ENCODE measurements at places on chromosomes 11 and 22.

DNA sequence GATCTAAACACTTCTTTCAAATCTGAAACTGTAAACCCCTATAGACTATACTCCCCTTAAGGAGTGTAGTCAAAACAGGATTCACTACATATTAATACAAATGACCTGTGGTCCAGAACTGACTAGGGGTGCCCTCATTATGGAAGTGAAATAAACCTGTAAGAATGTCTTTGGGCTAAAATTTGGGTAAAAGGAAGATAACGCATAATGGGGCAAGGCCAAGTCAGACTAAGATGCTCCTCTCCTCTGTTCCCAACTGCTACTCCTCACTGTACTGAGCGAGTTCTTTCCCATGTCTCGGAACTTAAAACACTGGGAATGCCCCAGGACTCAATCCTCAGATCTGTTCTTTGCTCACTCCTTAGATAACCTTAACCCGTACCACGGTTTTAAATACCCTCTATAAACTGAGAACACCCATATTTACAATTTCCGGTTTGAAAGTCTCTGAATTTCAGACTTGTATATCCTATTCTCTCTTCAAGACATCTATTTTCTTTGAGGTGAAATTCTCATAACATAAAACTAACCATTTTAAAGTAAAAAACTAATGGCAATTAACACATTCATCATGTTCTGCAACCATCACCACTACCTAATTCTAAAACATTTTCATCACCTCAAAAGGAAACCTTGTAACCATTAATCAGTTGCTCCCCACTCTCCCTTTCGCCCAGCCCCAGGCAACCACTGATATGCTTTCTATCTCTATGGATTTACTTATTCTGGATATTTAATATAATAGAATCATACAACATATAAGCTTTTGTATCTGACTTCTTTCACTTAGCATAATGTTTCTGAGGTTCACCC, 4.0 kb downstream of the THAP12 start:
- DNase-seq, result peak; percentile 49

DNA sequence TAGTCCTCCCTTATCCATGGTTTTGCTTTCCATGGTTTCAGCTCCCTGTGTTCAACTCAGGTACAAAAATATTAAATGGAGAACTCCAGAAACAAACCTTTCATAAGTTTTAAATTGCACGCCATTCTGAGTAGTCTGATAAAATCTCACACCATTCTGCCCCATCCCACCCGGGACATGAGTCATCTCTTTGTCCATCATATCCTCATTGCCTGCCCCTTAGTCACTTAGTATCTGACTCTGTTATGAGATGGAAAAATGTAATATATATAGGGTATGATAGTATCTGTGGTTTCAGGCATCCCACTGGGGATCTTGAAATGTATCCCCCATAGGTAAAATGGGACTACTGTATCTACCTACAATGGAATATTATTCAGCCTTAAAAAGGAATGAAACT, 35.5 kb upstream of the FGF3 start:
- DNase-seq, result no peak

GRCh38 chr22:31347251-31348008, 1.3 kb upstream of the PATZ1 start:
- peak; percentile 86 for DNase-seq

- no peak for DNase-seq
These were observed 9.8 kb downstream of the PPP6R3 start for GRCh38 chr11:68470304-68470811.

GRCh38 chr11:105870516-105871113, 151.4 kb downstream of the MSANTD4 start:
- DNase-seq, result no peak

DNA sequence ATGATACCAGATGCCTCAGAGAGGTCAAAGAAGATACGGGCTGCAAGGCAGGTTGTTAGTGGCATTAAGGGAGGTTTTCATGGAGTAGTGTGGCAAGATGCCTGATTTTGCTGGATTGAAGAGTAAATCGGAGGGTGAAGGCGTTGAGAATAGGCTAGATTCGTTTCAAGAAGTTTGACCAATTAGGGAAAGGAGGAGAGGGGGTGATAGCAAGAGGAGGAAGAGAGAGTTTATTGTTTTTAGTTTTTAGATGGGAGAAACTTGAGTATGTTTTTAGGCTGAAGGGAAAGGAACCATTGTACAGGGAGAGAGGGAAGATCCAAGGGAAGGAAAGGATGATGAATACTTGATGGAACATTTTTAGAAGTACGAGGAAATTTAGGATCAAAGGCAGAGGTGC, 16.5 kb downstream of the CSTPP1 start:
- DNase-seq, result no peak

DNA sequence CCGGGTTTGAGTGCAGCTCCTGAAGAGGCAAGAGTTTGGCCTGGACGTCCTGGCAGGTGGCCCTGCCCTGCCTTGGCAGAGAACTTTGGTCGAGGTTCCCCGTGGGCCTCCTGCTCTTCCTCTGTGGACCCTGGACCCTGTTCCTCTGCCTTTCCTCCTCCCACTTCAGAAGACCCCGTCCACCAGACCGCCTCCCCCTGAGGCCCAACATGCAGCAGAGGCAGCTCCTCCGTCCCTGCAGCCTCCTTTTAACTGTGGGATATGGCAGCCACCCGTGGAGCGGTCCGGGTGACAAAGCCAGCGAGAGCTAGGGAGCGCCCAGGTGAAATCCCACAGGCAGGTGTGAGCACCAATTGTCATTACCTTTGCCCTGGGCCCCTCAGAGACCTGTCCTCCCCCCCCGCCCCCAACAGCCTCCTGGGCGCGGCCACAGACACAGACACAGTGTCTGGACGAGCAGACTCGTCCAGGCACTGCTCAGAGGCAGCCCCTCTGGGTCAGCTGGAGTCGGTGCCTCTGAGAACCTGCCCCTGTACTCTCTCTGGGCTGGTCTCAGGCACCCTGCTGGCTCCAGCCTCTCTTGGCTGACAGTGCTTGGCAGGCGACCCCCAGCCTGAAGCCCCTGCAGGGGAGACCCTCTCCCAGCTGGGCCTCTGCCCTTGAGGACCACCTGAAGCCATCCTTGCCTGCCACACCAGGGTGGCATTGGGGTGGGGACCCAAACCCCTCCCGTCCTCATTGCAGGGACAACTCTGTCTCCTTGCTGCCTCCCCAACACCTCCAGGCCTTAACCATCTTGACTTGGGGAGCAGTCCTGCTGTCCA, 4.1 kb upstream of the PTDSS2 start:
- DNase-seq, result no peak

DNA sequence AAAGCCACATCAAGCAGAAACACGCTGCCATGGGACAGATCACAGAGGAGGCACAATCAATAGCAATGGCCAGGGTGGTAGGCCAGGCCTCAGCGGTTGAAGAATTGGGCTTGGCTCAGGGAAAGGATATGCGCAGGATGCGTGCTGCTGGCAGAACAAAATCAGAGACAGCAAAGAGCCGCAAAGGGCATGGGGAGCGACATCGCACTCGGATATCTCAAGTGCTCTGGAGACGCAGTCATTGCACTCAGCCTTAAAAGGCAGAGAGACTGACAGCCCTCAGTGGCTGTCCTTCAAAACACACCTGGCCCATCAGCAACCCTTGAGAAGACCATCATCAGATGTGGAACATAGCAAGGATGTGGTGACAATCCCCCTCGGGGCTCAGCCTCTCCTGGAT, 50.5 kb downstream of the CSNK2A3 start:
- no peak for DNase-seq

DNA sequence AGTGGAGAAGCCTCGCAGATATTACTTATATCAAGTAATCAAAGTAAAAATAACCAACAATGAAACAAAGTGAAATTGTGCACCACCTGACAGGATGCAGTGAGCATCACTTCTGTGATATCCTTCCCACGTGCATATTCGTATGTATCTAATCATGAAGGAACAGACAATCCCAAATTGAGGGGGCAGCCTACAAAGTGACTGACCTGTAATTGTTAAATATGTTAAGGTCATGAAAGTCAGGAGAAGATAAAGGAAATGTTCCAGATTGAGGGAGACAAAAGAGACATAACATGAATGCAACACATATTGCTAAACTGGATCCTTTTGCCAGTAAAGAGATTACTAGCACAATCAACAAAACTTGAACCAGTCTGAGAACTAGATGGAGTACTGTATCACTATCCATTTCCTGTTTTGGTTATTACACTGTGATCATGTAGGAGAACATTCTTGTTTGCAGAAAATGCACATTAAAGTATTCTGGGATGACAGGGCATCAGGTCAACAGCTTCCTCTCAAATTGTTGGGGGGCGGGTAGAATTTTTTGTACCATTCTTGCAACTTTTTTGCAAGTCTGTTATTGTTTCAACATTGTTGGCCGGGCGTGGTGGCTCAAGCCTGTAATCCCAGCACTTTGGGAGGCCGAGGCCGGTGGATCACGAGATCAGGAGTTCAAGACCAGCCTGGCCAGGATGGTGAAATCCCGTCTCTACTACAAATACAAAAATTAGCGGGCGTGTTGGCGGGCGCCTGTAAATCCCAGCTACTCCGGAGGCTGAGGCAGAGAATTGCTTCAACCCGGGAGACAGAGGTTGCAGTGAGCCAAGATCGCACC, 2.0 kb downstream of the SBF2 start:
- DNase-seq, result no peak

- no peak for DNase-seq
These were observed 3.8 kb upstream of the RFPL3 start for GRCh38 chr22:32353840-32354239.

DNA sequence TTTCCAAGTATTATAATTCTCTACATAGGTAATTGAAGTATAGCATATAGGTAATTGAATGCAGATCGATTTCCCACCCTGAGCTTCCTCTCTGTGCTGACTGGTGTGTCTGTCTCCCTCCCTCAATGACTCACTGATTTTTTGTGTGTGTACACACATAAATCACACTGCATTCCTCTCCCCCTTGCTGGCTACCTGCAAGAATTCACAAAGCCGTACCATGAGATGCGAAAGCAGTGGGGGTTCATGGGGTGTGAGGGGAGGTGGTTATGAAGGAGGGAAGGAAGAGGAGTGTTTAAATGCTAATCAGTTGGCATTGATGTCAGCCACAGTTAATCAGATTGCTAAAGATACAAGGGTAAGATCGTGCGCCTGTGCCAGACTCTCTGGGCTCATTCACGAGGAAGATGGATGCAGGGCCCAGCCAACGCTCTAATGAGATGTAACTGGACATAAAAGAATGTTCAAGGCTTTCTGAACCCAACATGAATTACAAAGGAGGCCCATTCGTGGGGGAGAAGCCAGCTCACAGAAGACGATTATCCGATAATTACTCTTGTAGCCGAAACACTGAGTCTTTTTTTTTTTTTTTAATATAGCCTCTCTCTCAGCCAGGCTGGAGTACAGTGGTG, 107.4 kb downstream of the SEZ6L start:
- no peak for DNase-seq

- no peak for DNase-seq
These were observed 5.4 kb upstream of the POU2AF1 start for GRCh38 chr11:111384494-111384893.

DNA sequence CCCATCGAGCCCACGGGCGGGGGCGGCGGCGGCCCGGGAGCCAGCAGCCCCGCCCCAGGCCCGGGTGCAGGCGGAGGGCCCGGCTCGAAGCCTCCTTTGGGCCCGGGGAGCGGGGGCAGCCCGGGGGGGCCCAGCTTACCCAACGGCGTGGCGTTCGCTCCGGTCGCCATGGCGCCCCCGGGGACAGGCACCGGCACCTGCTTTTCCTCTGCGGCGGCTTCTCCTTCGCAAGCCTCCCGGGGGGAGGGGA, 194 bp downstream of the SF1 start:
- DNase-seq, result no peak

GRCh38 chr22:23210428-23211170, 30.3 kb downstream of the BCR start:
- no peak for DNase-seq

DNA sequence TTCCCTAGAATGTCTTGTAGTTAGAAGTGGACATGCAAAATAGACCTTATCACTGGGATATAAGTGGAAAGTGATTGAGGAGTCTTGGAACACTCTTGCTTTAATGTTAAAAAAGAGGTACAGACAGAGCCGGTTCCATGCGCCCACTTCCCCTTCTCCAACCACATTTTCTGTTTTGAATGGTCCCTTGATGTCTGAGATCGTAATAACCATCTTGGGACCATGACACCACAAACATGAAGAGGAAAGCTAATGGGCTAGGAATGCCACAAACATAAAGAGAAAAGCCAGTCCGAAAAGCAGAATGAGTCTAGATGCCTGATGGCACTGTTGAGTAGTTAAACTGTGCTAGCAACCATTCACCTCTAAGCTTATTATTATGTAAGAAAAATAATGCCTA, 54.8 kb upstream of the SPON1 start:
- DNase-seq, result no peak

Data from GM06990 (cell line).